Tibial nerve (tissue), 4 donors: ENCODE measurements at places on chromosomes 12 and 14.

DNA sequence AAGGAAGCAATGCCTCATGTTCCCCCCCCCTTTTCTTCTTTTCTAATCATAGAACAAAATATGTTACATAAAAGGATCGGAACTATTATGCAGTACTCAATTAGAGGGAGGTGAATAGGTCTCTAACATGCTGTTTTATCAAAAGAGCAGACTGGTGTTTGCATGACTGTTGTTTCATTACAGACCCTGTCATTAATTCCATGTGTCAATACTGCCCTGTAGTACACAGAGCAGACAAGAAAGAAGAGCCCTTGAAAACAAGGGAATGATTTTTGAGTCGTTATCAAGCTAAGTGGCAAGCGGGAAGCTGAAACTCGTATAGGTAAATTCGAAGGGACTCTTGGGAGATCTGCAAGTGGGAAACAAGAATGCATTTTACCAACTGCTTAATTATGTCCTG lies 76.9 kb upstream of the TMEM263 start:
- DNase-seq: no peak

DNA sequence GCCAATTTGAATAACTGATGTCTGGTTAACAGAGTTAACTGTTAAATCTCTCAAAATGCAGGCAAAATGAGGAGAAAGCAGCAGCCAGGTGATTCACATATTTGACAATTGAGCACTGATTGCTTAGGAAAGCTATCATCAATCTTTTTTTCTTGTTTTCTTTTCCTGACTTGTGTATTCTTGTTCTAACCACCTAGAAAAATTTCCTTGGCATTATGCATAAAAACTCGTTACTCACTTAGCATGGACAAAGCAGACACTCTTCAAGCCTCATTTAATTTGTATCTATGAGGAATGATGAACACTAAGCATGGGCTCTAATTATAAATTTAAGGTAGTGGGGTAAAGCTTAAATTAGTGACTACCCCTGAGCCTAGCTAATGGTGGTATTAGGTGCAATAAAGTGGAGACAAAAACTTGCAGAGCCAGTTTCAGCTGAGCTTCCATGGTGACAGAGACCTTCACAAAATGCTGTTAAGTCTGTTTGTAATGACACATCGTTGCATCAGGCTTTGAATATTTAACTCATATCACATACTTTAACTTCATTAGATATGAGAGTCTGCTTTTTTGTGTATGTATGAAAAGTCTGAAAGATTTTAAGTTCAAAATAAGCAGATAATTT lies 52.0 kb downstream of the RASSF9 start:
- DNase-seq: no peak

DNA sequence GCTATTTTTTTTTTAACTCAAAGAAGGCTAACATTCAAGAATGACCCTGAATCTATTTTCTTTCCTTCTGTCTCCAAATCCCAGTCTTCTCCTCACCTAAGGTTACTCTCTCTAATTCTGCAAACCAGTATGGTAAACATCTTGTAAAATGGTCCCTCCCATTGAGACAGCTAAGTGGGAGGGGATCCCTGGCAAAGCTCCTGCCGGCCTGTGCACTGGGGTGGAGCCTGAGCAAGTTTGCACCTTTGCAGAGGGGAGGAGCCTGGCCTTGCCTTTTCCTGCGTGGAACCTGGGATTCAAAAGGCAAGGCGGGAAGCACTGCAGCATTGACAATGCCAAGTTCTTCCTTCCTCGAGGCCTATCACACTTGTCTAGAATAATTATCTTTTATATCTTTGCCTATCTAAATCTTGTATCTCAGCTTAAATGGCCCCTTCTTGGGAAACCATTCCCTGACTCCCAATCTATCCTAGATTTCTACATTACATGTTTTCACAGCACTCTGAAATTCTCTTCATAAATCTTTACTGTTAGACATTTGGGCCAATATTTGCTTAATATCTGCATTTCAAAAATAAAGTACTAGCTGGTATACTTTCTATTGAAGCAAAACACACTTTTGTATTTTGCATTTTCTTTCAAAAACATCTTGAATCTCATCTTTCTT lies 83.0 kb downstream of the EPS8 start:
- no peak for DNase-seq

- DNase-seq: no peak
These were observed 234.2 kb downstream of the SLC41A2 start for GRCh38 chr12:104723895-104724294.

DNA sequence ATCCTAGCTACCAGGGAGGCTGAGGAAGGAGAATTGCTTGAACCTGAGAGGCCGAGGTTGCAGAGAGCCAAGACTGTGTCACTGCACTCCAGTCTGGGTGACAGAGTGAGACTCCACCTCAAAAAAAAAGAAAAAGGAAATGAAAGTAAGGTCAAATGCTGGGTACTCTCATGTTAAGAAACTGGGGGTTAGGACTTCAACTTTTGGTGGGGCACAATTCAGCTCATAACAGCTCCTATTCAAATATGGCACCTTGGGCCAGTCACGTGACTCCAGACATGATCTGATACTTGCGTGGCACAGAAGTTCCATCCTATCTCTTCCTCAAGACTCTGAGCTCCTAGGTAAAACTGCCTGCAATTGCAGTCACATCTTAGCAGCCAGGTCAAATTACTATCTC lies 142.7 kb downstream of the EGLN3 start:
- DNase-seq: no peak
